KBM-7 (cell line): ENCODE measurements at places on chromosomes 5 and 9.

- DNase-seq = peak; percentile 37
Observed at GRCh38 chr9:98410185-98410697, 154.8 kb upstream of the TBC1D2 start.

DNA sequence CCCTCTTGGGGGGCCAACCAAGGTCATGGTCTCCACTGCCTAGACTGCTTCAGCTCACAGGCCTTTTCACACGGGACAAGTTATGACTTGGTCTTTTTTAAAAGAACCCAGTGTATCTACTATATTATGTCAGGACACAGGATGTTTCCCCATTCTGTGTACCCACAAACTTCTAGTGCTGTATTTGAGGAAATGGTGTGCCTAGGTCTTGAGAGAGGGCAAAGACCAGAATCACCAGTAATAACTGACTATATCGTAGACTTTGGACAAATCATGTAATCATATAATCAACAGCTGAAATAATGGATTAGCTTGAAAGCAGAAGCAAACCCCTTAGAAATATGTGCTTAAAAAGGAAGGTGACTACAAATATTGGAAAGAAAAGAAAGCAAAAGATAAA, 133.3 kb downstream of the ARL15 start:
- no peak for DNase-seq

GRCh38 chr9:116757030-116757429, 69.9 kb downstream of the TRIM32 start:
- DNase-seq = no peak

DNA sequence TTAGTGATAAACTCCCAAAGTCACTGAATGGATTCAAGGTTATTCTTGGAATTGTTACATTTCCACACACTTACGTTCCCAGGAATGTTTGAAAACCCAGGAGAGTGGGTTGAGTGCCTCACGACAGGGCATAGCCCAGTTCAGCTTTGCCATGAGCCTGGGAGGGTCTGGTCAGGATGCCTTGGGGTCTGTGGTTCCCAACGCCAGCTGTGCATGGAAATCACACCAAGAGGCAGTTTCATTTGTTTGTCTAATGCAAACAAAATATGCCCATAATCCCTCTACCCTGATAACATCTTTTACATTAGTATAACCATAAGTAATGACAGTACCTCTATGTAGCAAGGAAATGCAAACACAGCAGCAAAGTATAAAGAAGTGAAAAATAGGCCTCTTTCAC, 25.3 kb upstream of the MSX2 start:
- no peak for DNase-seq

DNA sequence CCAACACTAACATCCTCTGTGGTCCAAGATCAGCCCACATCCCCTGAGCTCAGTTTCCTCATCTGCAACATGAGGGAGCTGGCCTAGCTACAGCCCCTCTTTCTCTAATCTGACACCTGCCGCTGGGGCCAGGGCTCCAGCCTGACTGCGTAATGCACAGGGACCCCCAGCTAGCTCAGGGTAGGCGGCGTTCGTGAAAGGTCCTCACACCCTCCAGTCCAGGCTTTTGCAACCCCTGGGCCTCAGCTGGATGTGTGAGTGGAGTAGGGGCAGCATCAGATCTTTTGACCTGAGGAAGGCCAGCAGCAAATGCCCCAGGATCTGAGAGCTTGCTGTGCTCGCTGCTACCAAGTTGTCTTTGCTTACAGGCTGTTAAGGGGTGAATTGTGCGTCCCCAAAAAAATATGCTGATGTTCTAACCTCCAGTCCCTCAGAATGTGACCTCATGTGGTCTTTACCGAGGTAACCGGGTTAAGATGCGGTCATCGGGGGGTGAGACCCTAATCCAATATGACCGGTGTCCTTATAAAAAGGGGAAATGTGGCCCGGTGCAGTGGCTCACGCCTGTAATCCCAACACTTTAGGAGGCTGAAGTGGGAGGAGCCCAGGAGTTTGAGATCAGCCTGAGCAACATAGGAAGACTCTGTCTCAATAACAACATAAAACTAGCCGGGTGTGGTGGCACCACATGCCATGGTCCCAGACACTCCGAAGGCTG, 47.8 kb downstream of the PLPP7 start:
- DNase-seq = no peak

GRCh38 chr5:179905161-179905560, 2.5 kb downstream of the TBC1D9B start:
- DNase-seq = peak; percentile 12

- no peak for DNase-seq
Observed at GRCh38 chr9:114588651-114589526, 1.3 kb downstream of the ATP6V1G1 start.

- no peak for DNase-seq
Observed at GRCh38 chr5:180591311-180591887, at the start of gene SCGB3A1. SCGB3A1 (minus strand) TSS chr5:180591499; CDS start chr5:180591462, 37 bp downstream.

- DNase-seq = no peak
Observed at GRCh38 chr5:169521366-169521983, 62.1 kb upstream of the SPDL1 start.

DNA sequence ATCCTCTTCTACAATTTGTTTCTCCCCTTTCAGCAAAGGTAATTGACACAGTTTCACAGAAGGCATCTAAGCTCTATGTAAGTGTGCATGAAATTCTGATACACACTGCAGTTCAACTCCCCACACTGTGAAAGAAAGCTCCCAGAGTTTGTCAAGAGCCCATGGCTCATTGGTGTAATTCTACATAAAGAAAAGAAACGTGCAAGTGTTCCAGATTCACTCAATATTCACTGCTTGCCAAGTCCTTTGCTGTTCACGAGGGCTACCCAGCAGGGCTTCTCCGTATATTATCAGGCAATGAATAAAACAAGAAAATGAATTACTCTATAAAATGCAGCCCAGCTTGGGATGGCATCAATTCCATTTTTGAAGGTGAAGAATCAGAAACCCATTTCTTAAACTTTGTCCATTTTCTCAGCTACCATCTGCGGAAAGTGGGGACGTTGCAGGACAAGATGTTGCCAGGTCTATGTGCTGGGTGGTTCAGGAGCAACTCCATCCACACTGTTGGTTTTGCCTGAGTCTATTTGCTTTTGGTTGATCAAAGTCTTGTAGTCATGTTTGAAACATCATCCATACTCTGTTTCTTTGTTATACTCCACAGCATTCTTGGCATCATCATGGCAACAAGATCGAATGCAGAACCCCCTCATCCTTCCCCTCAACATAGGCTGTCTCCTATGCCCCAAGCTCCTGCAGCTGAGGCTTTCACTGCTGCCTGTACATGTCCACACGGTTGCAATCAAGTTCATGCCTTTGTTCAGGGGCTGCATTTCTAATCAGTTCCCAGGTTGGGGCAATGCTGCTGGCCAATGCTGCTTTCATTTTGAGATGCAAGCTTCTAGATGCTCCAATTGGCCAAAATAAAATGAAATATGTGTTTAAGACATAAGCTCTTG, 301.8 kb downstream of the MED10 start:
- no peak for DNase-seq

GRCh38 chr5:22889720-22890119, 36.6 kb upstream of the CDH12 start:
- peak; percentile 2 for DNase-seq

- DNase-seq = no peak
Observed at GRCh38 chr5:177994063-177994462, 2.0 kb downstream of the PROP1 start.

- no peak for DNase-seq
Observed at GRCh38 chr5:20032896-20033295, 44.9 kb upstream of the CDH18 start.

GRCh38 chr9:76667521-76667957, 96.7 kb upstream of the PCA3 start:
- no peak for DNase-seq

GRCh38 chr9:113616116-113616515, 152.6 kb downstream of the RGS3 start:
- DNase-seq = no peak

- DNase-seq = peak; percentile 7
Observed at GRCh38 chr5:108924457-108924961, 176.8 kb downstream of the FER start.

- DNase-seq = peak; percentile 40
Observed at GRCh38 chr9:70411121-70411929, 3.1 kb downstream of the KLF9 start.

- DNase-seq = no peak
Observed at GRCh38 chr5:166708291-166708690, 1583.2 kb upstream of the WWC1 start.

DNA sequence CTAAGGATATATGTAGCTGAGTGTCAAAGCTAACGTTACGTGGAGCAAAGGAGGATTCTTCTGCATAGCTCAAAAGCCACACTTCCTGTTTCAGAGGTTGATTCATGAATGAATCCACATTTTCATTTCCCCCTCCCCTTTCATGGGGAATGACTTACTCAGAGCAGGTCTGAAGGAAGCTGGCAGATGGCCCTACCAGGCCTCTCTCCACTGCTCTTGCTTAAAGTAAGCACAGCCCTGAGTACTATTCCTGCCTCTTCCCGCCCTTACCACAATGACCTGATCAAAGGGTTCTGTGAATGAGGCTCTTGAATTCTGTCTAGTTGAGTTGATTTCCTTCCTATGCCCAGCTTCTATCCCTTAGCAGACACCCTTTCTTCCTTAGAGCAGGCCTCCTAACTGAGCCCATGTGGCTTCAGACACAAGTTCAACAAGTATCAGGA, 6.3 kb downstream of the IGIP start:
- peak; percentile 68 for DNase-seq

- DNase-seq = no peak
Observed at GRCh38 chr5:116395631-116396203, 178.9 kb downstream of the SEMA6A start.

DNA sequence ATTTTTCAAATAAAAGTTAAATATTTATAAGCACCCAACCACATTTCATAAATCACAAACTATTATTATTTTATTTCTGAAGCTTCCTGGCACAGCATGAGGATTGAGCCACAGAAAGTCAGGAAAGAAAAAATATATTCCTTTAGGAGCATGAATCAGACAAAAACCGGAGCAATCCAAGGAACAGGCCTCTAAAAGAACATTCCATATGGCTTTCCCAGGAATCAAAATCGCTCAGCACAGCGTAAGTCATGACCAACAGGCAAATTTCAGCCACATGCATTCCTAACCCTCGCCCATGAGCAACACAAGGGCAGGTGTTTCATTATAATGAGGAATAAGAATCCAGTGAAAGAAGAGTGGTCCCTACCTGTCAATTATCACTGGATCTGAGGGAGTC, 26.7 kb downstream of the EBF1 start:
- DNase-seq = no peak

DNA sequence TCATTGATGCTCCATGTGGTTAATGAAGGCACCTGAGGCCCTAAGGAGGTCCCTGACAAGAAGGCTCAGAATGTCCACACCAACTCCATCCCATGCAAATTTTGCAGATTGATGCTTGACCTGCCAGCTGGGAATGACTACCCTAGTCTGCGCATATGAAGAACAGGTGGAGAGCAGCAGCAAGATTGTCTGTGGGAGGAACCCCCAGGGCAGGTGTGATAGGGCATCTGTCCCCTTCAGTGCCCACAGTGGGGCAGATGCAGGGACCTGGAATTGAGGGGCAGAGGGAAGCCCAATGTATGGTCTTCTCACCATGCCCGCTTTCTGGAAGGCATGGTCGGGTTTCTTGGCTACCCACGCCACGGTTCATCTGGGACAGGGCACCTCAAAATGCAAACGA, 79.6 kb downstream of the MACROH2A1 start:
- DNase-seq = no peak

DNA sequence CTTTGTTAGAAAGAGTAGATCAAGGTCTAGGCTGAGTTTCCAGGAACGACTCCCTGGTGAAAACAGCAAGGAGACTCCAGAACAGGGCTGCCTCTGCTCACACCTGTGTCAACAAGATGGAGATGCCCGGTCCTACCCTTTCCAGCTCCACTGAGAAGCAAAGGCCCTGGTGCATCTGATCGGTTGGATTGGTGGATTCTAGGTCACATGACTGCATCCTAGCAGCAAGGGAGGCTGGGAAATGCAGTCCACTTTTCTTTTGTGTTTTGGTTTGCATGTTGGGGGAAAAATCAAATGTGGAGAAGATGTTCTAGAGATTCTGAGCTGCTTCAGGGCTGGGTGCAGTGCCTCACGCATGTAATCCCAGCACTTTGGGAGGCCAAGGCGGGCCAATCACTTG, 82.0 kb upstream of the TRIO start:
- no peak for DNase-seq

- no peak for DNase-seq
Observed at GRCh38 chr9:63859475-63860215, 1425.4 kb downstream of the FOXD4L5 start.

DNA sequence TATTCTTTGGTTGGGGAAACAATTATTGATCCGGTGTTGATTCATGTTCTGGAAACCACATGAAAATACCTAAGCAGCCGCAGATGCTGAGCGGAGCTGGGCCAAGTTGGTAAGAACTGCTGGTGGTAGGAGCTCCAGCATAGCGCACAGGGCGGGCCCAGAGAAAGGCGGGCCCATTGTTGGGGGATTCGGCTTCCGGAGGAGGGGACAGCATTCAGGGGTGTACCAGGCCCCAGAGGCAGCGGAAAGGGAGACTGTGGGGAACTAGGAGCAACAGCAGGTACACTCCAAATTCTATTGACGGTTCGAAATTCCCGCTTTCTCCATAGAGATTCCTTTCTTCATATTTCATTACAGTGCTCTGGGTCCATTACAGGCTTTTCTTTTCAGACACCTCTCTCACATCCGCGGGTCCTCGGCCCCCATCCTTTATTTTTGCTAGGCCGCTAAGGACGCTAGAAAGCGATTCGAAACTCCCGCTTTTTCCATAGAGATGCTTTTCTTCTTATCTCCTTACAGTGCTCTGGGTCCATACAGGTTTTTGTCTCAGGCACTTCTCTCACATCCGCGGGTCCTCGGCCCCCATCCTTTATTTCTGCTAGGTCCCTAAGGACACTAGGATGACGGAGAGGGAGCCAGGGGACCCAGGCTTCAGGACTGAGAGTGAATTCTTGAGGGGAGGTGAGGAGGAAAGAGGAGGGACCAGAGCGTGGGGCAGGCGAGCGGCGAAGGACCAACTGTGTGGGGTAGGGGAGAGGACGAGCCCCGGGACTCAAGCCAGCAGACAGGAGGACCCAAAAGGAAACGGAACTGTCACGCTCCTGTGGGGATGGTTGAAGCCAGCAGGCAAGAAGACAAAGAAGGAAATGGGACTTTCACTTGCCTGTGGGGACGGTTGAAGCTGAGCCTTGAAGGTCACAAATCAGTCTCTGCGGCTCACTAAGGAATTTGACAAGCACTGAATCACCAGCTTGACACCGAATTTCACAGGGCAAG, at the start of gene CCDC152:
Gene CCDC152, plus strand, starts transcription at position 213 of the 996 bp plus-strand sequence. CDS start 2,304 bp downstream, outside the sequence.
- no peak for DNase-seq
